ENCODE measurements at places on chromosomes 1 and 21. TPM values are rescaled to one million over a fixed set of nuclear protein-coding genes. Genes with fewer than 3 reads are reported as not detected.

PRDM16 gene
- total RNA-seq, result 0.20 TPM

ADCY10 gene
- total RNA-seq, result not detected

CFHR3 gene
- not detected for total RNA-seq

ADAMTS4 gene
- 1.1 TPM for total RNA-seq

C1QA gene
- 2.8 TPM for total RNA-seq

TNFSF4 gene
- 1.7 TPM for total RNA-seq

TTLL7 gene
- 2.1 TPM for total RNA-seq

TLR5 gene
- total RNA-seq, result not detected

NES gene
- total RNA-seq, result not detected

S100A7A gene
- not detected for total RNA-seq

UBE2U gene
- total RNA-seq, result not detected

ZMYND12 gene
- total RNA-seq, result 1.0 TPM

TEDDM1 gene
- total RNA-seq, result not detected

XPR1 gene
- total RNA-seq, result 15.4 TPM

KDF1 gene
- total RNA-seq, result 1.7 TPM

CR1L gene
- not detected for total RNA-seq

GNG5 gene
- total RNA-seq, result 27.1 TPM

SPRR3 gene
- not detected for total RNA-seq

ZBTB17 gene
- 85.1 TPM for total RNA-seq

NOS1AP gene
- not detected for total RNA-seq

All from naive thymus-derived CD4-positive, alpha-beta T cell (primary cell).